ENCODE measurements at places on chromosomes 2 and 18.

GRCh38 chr2:72263043-72263775 lies 115.5 kb upstream of the CYP26B1 start:
- no peak for DNase-seq

DNA sequence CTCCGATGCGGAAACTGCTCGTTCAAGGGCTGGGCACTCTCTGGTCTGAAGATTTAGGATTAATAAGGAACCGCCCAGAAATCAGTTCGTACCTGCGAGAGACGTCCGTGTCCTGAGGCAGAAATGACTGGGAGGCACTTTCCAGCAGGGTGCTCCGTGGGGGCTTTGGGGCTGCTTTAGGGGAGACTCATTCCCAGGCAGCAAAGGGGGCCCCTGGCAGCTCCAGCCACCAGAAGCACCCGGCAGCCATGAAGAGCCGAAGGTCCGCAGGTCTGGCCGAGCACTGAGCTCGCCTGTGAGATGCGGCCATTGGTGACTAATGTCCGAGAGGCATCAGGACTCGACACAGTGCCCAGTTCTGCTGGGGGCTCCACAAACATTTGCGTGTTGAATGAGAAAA lies 20.9 kb downstream of the KCNG2 start:
- no peak for DNase-seq

GRCh38 chr18:12093520-12094257 lies at the start of gene ANKRD62:
Gene ANKRD62, plus strand, starts transcription at chr18:12093843. Its CDS starts 175 bp downstream, at chr18:12094018.
- no peak for DNase-seq

DNA sequence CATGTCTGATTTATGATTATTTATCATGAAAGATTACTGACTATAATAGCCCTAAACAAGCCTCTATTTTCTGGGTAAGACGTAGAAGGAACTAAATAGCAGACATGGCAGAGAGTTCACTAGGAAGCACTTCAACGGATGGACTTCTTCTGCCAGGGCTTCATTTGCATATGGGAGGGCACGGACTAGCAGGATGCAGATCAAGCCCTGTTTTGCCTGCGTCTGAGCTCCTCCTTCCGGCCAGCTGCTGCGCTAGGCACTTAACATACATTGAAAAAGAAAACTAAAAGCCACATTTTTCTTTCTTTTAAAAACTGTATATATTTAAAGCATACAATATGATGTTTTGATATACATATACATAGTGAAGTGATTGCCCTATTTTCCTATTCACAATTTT lies 340.0 kb upstream of the MEX3C start:
- no peak for DNase-seq

DNA sequence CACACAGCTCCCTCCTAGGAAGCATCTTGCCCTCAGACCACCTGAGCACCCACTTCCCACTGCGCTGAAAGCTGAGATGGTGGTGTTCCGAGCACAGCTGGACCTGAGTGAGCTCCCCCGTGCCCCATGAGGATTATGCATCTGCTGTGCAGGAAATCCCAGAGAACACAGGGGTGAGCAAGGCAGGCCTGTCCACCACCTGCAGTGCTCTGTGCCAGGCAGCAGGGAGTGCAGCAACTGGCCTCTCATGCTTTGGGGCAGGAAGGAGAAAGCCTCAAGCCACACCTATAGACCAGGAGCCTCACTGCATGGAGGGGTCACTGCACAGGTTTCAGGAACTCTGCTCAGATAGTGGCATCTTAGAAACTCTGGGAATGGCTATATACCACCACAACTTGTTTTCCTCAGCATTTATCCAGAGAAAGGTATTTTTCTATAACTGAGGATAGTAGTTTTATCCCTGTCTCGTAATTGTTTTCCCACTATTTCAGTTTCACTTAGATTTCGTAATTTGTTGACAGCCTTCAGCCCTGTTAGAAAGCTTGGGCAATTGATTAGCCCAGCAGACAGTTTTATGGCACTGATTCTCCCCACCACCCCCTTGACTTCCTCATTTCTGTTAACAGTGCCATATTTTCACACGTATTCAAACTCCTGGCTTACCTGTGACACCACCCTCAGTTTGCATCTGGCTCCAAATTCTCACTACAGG lies 144.3 kb upstream of the DAPL1 start:
- no peak for DNase-seq
